ENCODE measurements at places on chromosomes 4 and X.
A peak's percentile ranks its signal among the peaks of the same experiment; 100 is the strongest.

- peak; percentile 63 for DNase-seq
These were observed 943.1 kb downstream of the ARAP2 start for GRCh38 chr4:35300996-35301774.

GRCh38 chrX:66915893-66916292 lies 277.0 kb upstream of the EDA2R start:
- DNase-seq, result no peak

- peak; percentile 53 for DNase-seq
These were observed 90.4 kb downstream of the COL4A6 start for GRCh38 chrX:108347800-108348199.

GRCh38 chr4:181525634-181526033 lies 717.6 kb upstream of the TENM3 start:
- DNase-seq, result peak; percentile 93

DNA sequence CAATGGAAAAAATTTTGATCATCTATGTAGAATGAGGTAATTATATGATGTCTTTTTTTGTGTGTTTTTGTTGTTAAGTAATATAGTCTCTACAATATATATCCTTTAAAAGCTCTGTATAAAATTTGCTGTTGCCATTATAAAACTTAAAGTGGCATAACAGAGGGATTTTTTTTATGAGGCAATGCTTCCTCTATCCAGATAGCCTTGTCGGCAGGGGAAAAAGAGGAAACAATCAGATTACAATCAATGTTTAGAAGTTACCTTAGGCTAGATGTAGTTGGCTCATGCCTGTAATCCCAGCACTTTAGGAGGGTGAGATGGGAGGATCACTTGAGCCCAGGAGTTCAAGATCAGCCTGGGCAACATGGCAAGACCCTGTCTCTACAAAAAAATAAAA lies 86.8 kb downstream of the DIAPH2 start:
- DNase-seq, result no peak

GRCh38 chr4:152605641-152606335 lies 69.9 kb upstream of the FBXW7 start:
- DNase-seq, result peak; percentile 60

DNA sequence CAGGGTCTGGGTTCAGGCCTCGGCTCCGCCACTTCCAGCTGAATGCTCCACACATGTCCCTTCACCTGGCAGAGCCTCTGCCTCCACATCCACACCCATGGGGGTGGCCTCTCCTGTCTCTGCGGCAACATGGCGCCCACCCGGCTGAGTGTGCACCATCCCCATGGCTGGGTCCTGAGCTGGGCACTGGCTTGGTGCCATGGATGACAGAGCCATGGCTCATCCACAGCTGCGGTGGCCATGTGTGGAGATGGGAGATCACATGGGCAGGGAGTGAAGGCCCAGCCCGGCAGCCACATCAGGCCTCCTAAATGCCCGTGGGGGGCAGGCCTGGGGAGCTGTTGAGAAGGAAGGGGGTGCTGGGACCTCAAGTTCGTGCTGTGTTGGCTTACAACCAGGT lies 213.7 kb downstream of the AFAP1 start:
- DNase-seq, result no peak

DNA sequence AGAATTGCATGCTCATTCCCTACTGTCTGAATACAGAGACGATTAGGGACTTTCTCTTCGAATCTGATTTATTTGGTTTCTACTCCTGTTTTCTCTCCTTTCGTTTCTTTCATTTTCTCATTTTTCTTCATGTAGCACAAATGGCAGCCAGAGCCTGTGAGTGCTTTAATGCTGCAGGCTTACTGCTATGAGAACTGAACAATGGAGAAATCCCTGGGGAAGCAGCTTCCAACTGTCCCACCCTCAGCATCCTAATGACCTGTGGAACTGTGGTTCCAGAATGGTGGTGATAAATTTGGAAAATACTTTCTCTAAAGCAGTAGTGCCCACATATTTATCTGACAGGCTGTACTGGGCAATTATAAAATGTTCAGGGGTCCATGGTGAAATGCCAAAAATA lies 930.4 kb downstream of the DMD start:
- no peak for DNase-seq

GRCh38 chrX:40622479-40623138 lies 619 bp upstream of the MPC1L start:
- peak; percentile 10 for DNase-seq

- DNase-seq, result no peak
These were observed 47.7 kb downstream of the PDGFRA start for GRCh38 chr4:54276641-54277430.

DNA sequence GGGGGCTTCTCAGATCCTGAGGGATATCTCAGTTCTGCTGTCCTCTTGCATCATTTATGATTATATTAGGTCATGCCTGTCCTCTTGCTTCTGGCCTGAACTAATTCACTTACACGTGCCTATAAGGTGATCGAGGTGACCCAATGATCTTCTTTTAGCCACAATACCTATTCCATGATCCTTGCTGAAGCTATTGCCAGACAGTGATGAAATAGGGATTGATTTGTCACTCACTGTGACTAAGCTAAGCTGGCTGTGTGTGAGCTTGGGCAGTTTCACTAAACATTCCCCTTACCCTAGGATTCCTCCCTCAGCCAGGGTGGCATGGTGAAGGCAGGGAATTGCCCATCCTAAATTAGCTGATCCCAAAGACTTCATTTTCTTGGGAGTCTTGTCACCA lies 19.0 kb downstream of the HADH start:
- DNase-seq, result no peak

- DNase-seq, result no peak
These were observed 152.2 kb downstream of the REPS2 start for GRCh38 chrX:17098516-17099247.

DNA sequence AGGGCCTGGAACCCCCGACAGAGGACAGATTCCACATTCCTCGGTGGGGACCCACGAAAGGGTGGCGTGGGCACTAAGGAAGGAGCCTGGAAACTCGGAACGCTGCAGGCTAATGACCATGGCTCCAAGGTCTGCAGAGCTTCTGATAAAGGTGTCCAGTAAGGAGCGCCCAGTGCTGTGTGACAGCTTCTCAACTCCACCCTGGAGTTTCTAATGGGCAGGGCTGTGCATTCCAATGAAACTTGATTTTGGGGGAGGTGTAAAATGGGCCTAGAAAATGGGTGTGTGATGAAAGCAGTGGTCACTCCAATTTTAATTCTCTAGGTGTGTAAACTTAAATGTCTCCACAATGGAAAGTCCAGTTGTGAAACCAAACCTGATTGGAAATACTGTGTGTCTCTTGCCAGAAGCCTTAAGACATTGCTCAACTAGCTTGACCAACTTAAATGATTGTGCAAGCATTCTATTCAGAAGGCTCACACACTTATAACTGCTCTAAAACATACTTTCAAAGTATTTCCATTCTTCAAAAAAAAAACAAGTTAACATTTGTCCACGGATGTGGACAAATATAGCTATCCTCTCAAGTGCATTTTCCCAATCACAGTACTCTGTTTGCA lies 52.1 kb downstream of the XAGE2 start:
- no peak for DNase-seq

Measured in eye (tissue), 1 donor.